ENCODE measurements at places on chromosomes 7 and 10.
A peak's percentile ranks its signal among the peaks of the same experiment; 100 is the strongest.

DNA sequence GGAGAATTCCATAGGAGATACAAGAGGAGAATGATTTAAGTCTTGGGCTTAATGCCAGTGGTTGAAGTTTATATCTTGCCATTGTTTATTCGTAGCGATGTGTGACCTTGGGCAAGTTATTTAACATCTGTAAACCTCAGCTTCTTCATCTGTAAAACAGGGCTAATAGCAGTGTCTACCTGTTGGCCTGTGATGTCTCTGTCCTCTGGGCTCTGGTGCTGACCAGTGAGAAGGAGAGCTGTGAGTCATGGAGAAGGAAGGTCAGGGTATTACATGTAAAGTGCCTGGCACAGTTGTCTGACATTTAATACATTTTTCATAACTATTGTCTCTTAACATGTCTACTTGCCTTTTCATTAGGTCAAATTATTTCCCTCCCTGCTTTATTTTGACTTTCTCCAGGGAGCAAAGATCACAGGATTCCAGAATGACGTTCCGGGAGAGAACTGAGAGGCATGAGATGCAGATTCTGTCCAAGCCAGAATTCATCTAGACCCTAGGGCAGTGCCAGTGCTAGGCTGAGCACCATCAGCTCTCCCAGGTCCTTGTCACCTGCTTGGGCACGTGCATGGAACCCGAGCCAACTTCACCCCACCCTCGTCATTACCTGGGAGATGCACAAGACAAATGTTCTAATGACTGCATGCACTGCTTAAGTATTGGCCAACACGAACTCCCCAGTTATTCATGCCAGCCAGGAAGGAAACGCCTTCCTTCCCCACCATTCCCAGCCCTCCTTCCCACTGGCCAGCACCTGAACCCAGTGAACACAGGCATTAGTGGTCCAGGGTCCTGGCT lies 187.9 kb downstream of the DPY19L1 start:
- no peak for DNase-seq

DNA sequence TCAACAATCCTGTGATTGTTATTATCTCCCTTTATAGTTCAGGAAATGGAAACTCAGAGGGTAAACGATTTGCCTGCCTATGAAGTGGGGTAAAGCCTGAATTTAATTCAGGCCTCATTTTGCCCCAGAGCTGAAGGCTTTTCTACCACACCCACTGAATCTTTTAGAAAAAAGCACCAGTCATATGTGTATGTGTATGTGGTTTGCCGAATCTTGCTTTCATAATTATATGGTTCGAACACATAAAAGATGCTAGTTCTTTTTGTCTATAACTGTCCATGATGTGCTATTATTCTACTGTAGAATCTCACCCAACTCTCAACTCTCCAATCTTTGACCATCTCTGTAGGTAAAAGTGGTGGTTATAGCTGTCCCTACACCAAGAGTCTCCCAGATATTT lies 83.6 kb downstream of the MYOF start:
- DNase-seq = no peak

GRCh38 chr7:92742186-92742585 lies 94.2 kb downstream of the CDK6 start:
- DNase-seq = no peak

- peak; percentile 21 for DNase-seq
Observed at GRCh38 chr10:93629647-93630305, 17.4 kb downstream of the PDE6C start.

- DNase-seq = no peak
Observed at GRCh38 chr10:131982796-131983195, 1.1 kb upstream of the BNIP3 start.

DNA sequence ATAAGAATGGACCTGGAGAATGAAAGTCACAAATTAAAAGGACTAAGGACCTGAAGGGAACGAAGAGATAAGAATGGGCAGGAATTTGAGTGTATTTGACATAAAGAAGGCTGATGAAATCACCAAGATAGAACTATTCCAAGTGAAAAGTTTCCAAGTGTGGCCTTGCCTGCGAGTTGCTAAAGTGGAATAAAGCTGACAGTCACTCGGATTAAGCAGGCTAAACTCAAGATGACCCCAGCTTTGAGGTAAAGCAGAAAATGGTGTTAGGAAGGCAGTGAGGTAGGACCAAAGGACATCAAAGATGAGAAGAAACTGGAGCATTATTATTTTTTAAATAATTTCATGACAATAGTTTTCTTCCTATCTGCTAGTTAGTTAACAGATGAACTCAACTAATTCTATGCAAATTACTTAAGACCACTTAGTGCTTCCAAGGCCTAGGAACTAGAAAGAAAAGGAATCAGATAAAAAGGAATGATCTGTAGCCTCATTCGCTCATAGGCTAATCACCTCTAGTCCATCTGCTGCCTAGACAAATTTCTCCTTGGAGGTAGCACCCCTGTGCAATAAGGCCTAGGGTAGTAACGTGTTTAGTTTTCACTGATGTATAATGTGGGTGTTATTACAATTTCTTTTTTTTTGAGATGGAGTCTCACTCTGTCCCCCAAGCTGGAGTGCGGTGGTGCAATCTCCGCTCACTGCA lies 34.5 kb downstream of the EZH2 start:
- DNase-seq = no peak

GRCh38 chr7:71645836-71646235 lies 513.9 kb downstream of the GALNT17 start:
- no peak for DNase-seq

DNA sequence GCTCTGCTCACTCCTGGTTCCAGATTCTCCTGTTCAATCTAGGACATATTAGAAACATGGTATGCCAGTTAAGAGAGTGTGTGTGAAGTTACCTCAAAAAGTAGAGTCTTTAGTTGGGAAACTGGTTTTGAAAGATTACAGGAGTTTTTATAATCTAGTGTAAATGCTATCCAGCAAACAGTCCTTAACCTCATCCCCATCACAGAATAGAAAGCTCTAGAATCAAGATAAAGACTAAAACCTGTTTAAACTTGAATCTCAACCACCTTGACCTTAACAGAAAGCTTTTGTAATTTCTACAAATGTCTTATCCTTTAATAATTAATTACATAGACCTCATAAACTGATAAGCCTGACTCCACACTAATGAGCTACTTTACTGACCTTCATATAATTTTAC lies 1288.7 kb upstream of the SORCS1 start:
- DNase-seq = no peak

DNA sequence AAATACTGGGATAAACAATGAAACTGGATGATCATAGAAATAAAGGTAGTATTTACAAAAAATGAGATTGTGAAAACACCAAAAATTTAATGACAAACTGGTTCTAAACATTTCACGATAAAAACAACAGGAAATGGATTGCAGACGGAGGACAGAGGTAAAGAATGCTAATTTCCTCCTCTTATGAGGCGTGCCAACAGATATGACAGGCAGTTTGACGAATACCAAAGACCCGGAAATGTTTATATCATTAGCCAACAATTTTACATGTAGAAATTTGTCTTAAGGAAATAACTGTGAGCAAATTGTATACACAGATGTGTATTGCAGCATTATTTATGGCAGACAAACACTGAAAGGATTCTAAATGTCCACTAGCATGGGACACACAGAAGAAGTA lies 162.0 kb upstream of the MGMT start:
- DNase-seq = no peak

DNA sequence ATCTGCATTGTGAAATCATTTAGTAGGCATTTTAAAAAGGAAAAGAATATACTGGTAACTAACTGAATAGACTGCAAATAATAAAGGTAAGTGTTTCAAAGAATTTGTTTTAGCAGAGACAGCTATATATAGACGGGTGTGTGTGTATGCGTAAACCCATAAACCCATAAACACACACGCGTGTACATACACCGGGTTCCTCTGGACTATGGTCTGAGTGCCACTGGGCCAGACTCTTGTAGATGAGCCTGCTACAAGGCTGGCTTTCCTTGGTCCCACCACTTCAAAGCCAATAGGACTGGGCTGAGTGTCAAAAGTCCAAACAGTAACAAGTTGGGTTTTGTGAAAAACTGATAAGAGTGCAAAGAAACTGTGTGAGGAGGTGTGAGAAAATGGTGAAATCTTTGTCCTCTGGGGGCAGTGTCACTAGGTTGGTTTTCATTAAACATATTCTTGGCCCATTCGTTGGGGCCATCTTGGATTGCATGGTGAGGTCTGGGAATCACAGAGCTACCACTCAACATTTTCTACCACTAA lies 39.8 kb downstream of the GNA12 start:
- no peak for DNase-seq

DNA sequence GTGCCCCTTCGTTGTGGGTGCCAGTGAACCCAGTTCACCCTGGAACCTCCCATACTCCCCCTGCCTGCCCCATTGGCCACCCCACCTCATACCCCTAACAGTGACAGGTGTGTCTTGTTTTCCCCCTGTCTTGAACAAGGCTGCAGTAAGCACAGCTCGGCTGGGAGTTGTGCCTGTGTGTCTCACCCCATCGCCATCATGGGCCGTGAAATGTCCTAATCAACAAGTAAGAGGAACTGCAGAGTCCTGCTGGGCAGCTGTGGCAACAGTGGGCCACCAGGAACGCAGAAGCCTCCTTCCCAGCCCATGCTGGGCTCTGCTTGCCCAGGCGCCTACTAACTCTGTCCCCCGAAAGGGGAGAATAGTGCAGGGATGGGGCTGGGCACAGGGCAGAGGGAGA lies 91.6 kb downstream of the C10orf105 start:
- no peak for DNase-seq

DNA sequence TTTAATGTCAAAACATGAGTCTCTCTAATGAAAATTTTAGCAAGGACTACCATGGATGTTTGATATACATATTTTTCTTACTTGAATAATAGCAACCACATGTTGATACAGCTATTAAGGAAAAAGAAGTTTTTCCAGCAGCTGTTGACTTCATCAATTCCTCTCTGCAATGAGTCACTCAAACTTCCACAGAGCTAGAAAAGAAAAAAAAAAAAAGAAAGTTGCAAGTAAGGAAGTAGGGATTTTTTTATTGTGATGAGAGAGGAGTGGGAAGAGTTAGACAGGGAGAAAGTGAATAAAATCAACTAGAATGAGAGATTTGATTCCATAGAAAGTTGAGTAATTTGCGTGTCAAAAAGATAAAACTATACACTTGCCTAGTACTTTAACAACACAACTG lies 46.2 kb downstream of the CAV1 start:
- no peak for DNase-seq

DNA sequence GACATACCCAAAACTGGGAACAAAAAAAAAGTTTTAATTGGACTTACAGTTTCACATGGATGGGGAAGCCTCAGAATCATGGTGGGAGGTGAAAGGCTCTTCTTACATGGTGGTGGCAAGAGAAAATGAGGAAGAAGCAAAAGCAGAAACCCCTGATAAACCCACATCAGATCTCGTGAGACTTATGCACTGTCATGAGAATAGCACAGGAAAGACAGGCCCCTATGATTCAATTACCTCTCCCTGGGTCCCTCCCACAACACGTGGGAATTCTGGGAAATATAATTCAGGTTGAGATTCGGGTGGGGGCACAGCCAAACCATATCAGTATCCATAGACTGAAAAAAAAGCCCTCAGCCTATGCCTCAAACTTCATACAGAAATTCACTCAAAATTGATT lies 647.2 kb downstream of the GRID1 start:
- no peak for DNase-seq

GRCh38 chr10:13223241-13223640 lies 10.9 kb downstream of the UCMA start:
- no peak for DNase-seq

- no peak for DNase-seq
Observed at GRCh38 chr10:60894786-60895185, 49.2 kb downstream of the RHOBTB1 start.

DNA sequence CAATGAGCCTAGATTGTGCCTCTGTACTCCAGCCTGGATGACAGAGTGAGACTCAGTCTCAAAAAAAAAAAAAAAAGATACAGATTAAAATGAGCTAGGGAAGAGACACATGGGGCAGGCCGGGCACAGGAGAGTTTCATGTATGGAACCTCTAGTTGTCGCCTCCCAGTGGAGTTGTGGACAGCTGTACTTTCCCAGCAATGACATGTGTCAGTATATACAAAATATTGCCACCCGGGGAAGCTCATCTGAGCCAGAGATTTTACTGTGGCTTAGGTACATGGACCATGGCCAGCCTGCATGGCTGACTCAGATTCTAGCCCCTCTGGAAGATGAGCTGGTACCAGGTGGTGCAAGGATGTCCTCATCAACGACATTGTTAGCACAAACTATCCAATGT lies 87.4 kb downstream of the COL26A1 start:
- DNase-seq = no peak

GRCh38 chr10:94403380-94404213 lies 1.3 kb downstream of the TBC1D12 start:
- no peak for DNase-seq

- no peak for DNase-seq
Observed at GRCh38 chr10:12512332-12513002, 163.1 kb downstream of the CAMK1D start.

DNA sequence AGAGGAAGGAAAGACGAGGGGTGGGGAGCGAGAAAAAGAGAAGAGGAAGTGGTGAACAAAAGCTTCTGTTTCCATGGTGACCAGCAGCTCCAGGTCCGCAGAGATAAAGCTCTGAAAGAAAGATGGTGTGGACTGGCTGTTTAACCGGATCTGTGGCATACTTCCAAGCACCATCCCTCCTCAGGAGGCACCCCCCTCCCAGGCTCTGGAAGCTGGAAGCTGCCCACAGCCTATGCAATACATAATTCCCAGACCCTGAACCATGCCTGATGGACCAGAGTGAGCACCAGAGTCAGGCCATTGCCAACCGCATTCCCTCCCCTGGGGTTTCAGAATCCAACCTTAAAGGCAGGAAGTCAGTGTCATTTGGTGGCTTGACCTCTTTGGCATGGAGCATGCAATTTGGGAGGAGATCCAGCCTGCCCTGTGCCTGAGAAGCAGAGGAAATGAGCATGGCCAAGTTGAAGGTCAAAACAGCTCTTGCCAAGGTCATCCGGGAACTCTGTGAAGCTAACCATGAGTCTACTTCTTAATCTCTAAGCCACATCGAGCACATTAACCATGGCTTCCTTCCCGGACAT lies 22.2 kb upstream of the CPXM2 start:
- no peak for DNase-seq

DNA sequence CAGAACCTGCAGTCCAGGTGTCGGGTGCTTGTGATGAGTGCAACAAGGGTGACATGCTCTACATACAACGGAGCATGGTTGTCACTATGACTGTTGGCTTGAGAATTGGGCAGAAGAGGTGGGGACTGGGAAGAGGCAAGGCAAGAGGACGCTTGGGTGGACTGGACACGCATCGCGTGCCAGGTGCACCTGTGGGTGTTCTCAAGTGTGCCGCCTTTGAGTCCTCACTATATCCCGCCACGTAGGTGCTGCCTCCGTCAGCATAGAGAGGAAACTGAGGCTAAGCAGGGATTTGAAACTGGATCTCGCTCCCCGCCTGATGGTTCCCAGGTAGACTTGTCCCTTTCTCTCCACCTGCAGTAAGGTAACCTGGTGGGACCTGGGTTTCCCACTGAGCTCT lies 27.2 kb downstream of the CDH23 start:
- no peak for DNase-seq

DNA sequence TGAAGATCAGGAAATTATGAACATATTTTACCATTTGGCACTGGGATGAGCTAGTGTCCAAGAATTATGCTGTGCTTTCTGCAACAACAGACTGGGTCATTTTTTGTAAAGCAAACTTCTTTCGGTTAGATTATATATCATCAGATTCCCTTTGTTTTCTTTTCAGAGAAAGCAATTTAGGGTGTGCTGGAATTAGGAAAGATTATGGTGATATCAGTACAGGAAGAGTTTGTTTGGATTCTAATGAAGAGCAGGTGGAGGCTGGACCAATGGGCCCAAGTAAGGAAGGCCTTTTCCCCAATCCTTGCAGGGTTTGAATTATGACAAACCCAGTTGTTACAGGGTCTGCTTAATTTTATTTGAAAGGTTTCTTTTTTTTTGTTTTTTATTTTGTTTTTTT lies 1092.8 kb downstream of the KCNMA1 start:
- no peak for DNase-seq

Data from NCI-H1694 (cell line).